CD4-positive, alpha-beta memory T cell (primary cell): ENCODE measurements at places on chromosomes 11 and 22. TPM values are rescaled to one million over a fixed set of nuclear protein-coding genes. Genes with fewer than 3 reads are reported as not detected.

GRCh38 chr11:7196396-7197146, 55.1 kb upstream of the SYT9 start:
- H3K36me3 ChIP-seq, result no peaks in the 10 kb centered on the region
- no peak overlapping the region for H3K27ac ChIP-seq
- no peaks in the 10 kb centered on the region for H3K27me3 ChIP-seq
- H3K4me1 ChIP-seq, result no peaks in the 10 kb centered on the region
- no peak overlapping the region for H3K4me3 ChIP-seq

GRCh38 chr11:12922980-12923507, 86.1 kb upstream of the RASSF10 start:
- no peaks in the 10 kb centered on the region for H3K4me1 ChIP-seq
- DNase-seq, result no peak
- no peaks in the 10 kb centered on the region for H3K27me3 ChIP-seq
- no peak overlapping the region for H3K4me3 ChIP-seq
- no peak overlapping the region for H3K27ac ChIP-seq
- H3K36me3 ChIP-seq, result no peaks in the 10 kb centered on the region

Gene PGAP2
- 20.7 TPM for total RNA-seq

Gene TIMM10
- 30.4 TPM for total RNA-seq

- no peak overlapping the region for H3K27ac ChIP-seq
- H3K36me3 ChIP-seq, result no peaks in the 10 kb centered on the region
- peak; percentile 58 for DNase-seq
- H3K4me1 ChIP-seq, result no peaks in the 10 kb centered on the region
- no peaks in the 10 kb centered on the region for H3K27me3 ChIP-seq
Measured at GRCh38 chr22:38353142-38353629, 36.0 kb upstream of the CSNK1E start.

Gene OR5P2
- total RNA-seq, result not detected

- no peak overlapping the region for H3K27ac ChIP-seq
- peaks cover 12% of the 10 kb centered on the region for H3K4me1 ChIP-seq
- peaks cover 6% of the 10 kb centered on the region for H3K36me3 ChIP-seq
- no peaks in the 10 kb centered on the region for H3K27me3 ChIP-seq
Measured at GRCh38 chr22:19802894-19803735, 42.5 kb downstream of the TBX1 start.

DNA sequence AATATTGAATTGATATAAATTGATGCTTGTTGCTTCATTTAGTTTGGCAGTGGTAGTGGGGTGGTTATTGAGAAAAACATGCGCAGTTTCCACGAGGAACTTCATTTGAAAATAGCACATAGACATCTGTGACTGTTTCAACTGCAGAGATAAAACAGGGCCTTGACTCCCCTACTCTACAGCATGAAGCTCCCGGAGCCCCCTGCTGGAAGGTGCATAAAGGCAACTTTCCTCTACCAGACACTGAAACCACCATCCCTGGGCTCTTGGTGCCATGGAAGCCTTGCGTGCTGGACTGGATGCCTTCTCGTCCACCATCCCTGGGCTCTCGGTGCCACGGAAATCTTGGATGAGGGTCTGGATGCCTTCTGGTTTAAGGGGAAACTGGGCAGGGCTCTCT, 195.9 kb downstream of the CSNK2A3 start:
- H3K4me3 ChIP-seq, result no peak overlapping the region
- peaks cover 35% of the 10 kb centered on the region for H3K4me1 ChIP-seq
- no peak overlapping the region for H3K27ac ChIP-seq
- H3K27me3 ChIP-seq, result no peaks in the 10 kb centered on the region
- peak; percentile 60 for DNase-seq

DNA sequence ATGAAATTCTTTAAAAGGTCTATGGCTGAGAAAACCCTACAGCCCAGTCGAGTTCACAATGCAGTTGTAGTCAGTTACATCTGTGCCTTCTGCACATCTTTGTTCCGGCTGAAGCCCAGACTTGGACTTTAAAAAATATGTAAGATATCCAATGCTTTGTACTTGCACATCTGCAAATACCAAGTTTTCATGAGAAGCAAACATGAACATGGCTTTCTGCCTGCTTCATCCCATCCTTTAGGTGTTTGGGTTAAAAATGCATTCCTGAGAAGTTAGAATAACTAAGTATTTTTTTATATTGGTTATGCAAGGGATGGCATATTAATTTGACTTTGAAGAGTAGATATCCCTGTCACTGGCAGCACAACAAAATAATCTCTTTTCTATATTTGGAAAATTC, 528.4 kb downstream of the METTL15 start:
- no peak overlapping the region for H3K4me3 ChIP-seq
- H3K27me3 ChIP-seq, result no peaks in the 10 kb centered on the region
- H3K4me1 ChIP-seq, result no peaks in the 10 kb centered on the region
- no peak for DNase-seq

- no peaks in the 10 kb centered on the region for H3K36me3 ChIP-seq
- no peaks in the 10 kb centered on the region for H3K27me3 ChIP-seq
- no peak overlapping the region for H3K27ac ChIP-seq
- H3K4me3 ChIP-seq, result no peak overlapping the region
Measured at GRCh38 chr11:14619603-14620531, 23.7 kb upstream of the PDE3B start.

DNA sequence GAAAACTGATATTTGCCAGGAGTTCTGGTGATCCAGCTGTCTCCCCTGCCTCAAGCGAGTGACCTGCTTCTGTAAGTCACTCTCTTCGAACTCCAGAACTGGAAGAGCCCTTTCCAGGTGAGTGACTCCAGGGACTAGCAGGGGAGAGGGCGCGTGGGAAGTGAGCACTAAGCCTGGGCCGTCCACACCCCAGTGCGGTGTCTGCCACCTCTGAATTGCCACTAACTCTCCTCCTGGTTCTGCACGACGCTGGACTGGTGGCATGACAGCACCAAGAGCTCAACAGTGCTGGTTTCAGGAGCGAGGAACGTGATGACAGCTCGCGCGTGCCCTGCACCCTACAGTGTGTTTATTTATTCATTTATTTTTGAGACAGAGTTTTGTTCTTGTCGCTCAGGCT, 22.9 kb downstream of the KIAA0930 start:
- H3K4me3 ChIP-seq, result no peak overlapping the region
- no peak for DNase-seq
- no peaks in the 10 kb centered on the region for H3K36me3 ChIP-seq
- no peaks in the 10 kb centered on the region for H3K27me3 ChIP-seq

GRCh38 chr11:26960281-26960680, 33.6 kb upstream of the FIBIN start:
- no peaks in the 10 kb centered on the region for H3K27me3 ChIP-seq
- DNase-seq, result no peak
- H3K36me3 ChIP-seq, result no peaks in the 10 kb centered on the region
- H3K4me1 ChIP-seq, result no peaks in the 10 kb centered on the region
- no peak overlapping the region for H3K27ac ChIP-seq

Gene FOXR1
- total RNA-seq, result not detected
